ENCODE measurements at places on chromosomes 6 and 20.

DNA sequence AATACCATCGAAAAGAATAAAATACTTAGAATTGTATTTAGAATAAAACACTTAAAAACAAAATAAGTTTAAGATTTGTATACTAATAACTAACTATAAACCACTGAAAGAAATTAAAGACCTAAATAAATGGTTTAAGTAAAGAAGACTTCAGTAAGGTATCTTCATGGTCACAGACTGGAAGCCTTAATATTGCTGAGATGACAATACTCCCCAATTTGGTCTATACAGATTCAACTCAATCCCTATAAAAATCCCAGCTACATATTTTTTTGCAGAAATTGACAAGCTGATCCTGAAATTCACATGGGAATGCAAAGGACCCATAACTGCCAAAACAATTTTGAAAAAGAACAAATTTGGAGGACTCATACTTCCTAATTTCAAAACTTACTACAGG lies 18.9 kb downstream of the SERINC3 start:
- no peak for DNase-seq

- no peak for DNase-seq
These were observed 117.6 kb downstream of the HIVEP2 start for GRCh38 chr6:142827369-142827768.

GRCh38 chr6:17448165-17448564 lies 54.8 kb downstream of the CAP2 start:
- DNase-seq: no peak

DNA sequence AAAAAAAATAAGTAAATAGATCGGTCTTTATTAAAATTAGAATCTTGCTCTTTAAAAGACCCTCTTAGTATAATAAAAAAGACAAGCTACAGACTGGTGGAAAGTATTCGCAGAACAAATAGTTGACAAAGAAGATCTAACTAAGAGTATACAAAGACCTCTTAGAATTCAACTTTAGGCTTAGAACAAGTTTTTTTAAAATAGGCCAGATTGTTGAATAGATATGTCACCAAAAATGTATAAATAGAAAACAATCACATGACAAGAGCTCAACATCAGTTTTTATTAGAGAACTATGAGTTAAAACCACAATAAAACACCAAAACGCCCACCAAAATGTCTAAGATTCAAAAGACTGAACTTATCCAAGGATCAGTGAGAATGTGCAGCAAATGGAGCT lies 632.7 kb upstream of the PTCHD4 start:
- DNase-seq: no peak

DNA sequence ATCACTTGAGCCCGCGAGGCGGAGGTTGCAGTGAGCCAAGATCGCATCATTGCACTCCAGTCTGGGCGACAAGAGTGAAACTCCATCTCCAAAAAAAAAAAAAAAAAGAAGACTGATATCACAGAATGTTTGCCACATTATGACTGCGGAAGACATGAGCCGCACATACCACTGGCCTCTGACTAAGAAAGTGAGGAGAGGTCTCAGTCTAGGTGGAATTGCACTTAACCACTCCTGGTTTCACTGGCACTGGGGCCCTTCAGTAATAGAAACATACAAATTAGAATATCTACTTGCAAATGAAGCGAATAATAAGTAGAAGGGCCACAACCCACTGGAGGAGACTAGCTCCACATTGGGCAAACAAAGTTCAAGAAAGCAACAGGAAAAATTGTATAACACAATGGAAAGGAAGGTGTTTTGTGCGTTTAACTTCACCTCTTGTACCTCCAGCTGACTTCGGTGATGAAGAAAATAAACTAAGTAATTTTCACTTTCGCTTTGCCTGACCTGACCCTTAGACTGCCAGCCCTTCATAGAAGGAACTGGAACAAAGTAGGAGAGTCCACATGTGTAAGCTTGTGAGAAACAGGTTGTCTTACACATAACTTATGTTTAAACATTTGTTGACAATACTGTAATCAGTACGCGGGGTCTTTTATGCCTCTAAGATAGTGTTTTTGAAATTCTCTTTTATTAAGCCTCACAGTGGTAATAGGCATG lies 147.5 kb upstream of the TSHZ2 start:
- DNase-seq: no peak

GRCh38 chr6:167108278-167108677 lies 14.6 kb upstream of the CCR6 start:
- DNase-seq: no peak

DNA sequence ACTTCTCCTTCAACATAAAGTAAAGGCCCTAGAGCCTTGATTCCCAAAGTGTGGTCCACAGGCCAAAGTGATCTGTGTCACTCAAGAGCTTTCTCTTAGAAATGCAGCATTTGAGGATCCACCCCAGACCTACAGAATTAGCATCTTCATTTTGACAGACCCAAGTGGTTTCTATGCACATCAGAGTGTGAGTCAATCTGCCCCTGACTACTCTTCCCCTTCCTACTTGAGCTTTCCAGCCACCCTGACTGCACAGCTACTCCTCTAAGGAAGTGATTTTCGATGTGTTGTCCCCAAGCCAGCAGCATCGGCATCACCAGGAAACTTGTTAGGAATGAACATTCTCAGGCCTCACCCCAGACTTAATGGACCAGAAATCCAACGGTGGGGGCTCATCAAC lies 2.6 kb downstream of the MEP1A start:
- DNase-seq: no peak

- DNase-seq: no peak
These were observed 31.6 kb upstream of the MRPS10 start for GRCh38 chr6:42249279-42249678.

DNA sequence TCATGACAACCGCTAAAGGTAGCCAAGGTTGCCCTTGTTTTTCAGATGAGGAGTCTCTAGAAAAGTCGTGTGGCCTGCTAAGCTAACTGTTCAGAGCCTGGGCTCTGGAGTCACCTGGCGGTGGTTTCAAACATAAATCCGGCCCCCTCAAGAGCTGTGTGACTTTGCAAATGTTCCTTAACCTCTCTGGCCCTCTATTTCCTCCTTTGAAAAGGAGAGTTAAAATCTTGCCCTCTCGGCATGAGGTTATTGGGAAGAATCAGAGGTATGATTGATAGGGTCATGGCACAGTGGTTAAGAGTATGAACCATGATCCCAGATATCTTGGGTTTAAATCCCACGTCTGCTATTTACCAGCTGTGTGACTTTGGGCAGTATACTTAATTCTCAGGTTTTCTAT lies 5.6 kb upstream of the LBP start:
- no peak for DNase-seq

- DNase-seq: no peak
These were observed 35.8 kb upstream of the IYD start for GRCh38 chr6:150332939-150333584.

DNA sequence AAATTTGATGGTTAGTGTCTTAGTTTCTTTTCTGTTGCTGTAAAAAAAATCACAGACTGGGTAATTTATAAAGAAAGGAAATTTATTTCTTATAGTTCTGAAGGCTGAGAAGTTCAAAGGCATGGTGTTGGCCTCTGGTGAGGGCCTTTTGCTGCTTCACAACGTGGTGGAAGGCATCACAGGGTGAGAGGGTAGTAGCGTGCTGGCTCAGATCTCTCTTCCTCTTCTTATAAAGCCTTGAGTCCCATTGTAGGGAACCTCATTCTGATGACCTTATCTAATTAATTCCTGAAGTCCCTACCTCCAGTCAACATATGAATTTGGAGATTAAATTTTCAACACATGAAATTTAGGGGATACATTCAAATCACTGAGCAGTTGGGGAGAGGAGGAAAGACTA lies 62.0 kb downstream of the ARID1B start:
- no peak for DNase-seq

- DNase-seq: no peak
These were observed 59.7 kb upstream of the MYB start for GRCh38 chr6:135121434-135121833.

All from RWPE2 (cell line).